ENCODE measurements at places on chromosomes 3 and 15.
A peak's percentile ranks its signal among the peaks of the same experiment; 100 is the strongest.

GRCh38 chr3:106251160-106251892 lies 382.5 kb upstream of the CBLB start:
- no peak for DNase-seq

DNA sequence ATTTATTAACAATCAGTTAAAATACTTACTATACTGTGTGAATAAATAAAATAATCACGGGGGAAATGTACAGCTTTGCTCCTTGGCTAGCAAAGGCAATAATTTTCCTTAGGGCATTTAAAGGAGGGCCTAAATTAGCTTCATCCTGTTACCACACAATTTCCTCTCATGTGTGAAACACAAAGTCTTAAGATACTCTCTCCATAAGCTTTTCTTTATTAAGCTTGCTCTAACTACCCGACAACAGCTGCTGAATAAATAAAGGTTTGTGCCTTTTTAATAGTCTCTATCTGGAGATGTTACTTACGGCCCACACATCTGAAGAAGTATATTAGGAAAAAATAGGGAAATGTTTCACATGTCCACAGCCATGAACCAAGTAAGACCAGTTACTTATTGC lies 29.7 kb downstream of the ZNF106 start:
- no peak for DNase-seq

DNA sequence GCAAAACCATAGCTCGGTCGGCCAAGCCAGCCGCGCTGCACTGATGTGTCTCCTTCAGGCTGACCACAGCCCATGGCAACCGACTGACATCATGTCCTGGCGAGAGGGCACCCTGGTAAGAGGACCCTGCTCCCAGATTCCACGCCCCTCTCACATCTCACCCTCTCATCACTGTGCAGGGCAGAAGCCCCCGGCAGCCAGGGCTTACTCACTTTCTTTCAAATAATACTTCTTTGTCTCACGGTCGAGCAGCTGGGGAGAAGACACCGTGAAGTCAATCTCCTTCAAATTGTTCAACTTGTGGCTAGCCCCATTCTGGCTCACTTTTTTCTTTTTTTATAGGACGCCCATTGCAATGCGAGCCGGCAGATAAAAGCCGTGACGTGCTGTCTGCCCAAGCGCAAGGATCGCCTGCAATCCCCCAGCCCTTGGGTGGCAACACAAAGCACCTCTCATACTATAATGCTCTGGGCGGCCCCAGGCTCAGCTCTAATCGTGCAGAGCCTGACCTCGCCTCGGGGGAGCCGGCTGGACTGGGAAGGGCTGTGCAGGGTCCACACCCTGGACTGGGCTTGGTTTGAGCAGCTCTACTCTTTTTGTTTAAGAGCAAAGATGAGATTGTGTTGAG lies 33.6 kb downstream of the VGLL4 start:
- no peak for DNase-seq

DNA sequence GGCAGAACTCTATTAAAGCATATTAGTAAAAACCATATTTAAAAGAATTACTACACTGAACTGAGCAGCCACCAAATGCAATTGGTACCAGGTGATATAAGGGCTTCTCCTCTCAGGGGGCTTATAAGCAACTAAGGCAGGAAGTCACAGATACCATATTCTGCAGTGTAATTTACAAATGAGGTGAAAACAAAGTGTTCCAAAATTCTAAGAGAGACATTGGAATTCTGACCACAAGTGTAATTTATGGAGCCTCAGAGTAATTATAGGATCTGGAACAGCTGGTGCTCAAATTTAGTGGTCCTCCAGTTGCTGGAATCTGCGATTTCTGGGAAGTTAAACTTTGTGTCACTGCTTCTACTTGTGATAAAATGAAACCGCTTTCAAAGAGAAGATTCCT lies 3.1 kb upstream of the NR1I2 start:
- DNase-seq: no peak

- DNase-seq: no peak
Measured at GRCh38 chr15:88124199-88124598, 132.3 kb downstream of the NTRK3 start.

DNA sequence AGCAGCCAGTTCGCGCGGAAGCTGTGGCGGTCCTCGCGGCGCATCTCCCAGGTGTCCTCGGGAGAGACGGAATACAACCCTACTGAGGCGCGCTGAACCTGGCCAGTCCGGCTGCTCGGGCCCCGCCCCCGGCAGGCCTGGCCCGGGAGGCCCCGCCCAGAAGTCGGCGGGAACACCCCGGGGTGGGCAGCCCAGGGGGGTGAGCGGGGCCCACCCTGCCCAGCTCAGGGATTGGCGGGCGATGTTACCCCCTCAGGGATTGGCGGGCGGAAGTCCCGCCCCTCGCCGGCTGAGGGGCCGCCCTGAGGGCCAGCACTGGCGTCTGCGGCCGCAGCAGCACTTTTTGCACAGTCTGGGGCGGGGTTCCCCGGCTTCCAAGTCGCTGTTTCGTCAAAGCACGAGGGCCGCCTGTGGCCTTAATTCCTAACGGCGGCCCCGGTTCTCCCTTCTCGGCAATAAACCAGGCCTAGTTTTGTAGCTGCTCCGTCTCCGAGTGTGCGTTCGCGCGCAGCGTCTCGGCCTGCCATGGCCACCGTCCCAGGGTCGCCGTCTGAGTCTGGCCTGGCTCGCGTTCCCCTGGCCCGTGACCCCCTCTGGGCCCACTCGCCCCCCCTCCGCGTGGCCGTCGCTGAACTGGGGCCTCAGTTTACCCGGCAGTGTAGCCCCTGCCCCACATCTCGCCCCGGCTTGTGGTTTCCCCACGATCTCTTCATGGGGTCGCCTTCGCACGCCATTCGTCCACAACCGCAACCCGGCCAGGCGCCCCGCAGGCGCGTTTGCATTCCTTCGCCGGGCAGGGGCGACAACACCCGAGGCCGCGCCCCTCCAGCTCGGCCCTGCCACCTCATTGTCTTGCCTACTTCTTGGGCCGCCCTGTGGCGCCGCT lies 30.0 kb downstream of the NBEAL2 start:
- DNase-seq: peak; percentile 36
